NCI-H526 (cell line): ENCODE measurements at places on chromosomes 1 and 21.

DNA sequence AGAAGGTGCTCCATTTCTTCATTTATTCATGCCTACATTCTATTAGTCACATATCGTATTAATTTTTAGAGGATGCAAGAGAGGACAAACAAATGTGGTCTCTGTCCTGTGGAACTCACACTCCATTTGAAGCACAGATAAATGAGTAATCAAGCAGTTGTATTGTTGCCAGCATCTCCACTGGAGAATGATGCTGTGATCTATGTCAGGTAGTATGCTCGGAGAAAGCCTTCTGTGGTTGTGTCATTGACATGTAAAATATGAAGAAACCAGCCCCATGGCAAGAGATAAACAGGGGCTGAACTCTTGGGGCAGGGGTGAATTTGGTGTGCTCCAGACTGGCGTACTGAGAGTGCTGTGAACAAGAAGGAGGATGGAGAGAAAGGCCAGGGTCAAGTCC, 101.2 kb downstream of the FASLG start:
- DNase-seq, result no peak

GRCh38 chr1:94079080-94079940, 41.6 kb downstream of the ABCA4 start:
- DNase-seq, result no peak

DNA sequence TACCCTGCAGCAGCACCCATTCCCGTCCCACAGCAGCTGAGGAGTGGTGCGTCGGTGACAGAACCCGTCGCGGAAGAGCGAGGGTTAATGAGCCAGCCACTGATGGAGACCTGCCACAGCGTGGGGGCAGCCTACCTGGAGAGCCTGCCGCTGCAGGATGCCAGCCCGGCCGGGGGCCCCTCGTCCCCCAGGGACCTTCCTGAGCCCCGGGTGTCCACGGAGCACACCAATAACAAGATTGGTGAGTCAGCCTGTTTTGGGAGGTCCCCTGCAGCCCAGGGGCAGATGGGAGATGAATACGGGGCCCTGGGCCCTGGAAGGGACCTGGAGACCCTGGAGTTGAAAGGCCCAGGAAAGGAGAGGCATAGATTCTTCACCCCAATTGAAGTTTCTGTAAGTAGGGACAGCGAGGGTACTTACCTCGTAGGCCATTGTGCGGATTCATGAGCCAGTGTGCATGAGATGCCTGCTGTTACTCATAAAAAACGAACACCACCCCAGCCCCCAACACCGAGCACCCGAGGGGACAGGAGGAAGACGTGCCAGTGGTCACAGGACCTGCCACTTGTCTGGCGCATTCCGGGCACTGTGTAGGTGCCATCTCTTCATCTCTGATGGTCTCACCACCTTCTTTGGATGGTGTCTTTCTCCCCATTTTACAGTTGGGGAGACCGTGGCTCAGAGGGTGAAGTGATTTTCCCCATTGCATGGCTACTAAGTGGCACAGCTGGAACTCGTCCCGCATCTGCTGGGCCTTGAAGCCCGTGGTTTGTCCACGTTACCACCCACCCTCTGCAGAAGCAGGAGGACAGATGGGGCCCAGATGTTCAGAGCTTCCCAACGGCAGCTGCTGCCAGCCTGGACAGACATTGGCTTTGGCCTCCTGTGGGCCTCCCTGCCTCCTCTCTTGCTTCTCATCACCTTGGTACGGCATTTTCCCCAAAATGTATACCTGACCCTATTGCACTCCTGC, 28.3 kb upstream of the TNFRSF1B start:
- no peak for DNase-seq

- no peak for DNase-seq
Observed at GRCh38 chr1:168190403-168190802, 11.6 kb downstream of the TIPRL start.

- no peak for DNase-seq
Observed at GRCh38 chr1:110508028-110508940, 10.7 kb downstream of the KCNA10 start.

DNA sequence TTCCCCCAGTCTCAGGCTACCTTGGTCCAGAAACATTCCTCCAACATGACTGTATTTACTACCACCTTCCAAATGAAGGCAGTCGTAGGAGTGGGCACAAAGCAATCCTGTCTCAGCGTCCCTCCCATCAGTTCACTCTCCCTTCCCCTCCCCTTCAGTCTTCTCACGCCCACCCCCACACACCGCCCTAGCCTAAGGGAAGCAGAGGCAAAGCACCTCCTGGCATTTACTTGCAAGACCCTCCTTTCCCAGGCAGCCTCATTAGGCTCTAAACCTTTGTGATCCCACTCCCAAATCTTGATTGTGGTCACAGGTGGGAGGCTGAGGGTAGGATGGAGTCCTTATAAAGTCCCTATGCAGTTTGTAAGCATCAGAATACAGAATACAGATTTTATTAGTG, 23.9 kb upstream of the LPAR3 start:
- no peak for DNase-seq

DNA sequence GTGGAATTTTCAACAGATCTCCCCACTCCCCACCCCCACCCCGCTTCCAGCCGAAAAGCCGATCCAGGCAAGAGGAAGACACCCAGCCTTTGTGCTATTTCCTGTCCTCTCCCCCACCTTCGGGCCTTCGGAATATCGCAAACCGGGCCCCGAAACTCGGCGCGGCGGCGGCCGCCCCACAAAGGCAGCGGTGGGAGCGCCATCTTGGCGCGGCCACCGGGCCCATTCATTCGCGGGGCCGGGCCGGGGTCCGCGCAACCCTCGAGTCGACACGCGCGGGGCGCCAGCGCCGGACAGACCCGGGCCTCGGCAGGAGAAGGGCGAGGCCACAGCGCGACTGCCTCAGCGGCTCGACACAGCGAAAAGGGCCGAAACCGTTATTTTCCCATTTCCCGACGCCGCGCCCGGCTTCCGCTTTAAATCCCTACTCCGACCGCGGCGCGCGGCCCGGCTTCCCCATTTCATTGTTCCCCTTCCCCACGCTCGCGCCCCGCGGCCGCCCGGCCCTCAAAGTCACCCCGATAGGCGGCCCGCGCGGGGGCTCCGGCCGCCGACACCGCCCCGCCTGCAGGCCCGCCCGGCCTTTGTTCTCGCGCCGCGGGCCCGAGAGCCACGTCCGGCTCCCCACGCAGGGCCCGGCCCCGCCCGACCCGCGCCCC, 911 bp downstream of the GNB1 start:
- DNase-seq, result peak; percentile 67

GRCh38 chr1:167879508-167879907, 34.4 kb downstream of the ADCY10 start:
- DNase-seq, result no peak

DNA sequence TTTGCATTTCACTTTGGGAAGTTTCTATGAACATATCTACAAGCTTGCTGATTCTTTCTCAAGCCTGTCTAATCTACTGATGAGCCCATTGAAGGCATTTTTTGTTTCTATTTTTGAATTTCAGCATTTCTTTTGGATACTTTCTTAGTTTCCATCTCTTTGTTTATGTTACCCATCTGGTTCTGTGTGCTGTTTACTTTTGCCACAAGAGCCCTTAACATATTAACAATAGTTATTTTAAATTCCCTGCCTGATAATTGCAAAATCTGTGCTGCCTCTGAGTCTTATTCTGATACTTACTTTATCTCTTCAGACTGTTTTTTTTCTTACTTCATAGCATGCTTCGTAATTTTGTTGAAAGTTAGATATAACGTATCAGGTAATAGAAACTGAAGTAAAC, 75.8 kb upstream of the ZRANB2 start:
- no peak for DNase-seq

DNA sequence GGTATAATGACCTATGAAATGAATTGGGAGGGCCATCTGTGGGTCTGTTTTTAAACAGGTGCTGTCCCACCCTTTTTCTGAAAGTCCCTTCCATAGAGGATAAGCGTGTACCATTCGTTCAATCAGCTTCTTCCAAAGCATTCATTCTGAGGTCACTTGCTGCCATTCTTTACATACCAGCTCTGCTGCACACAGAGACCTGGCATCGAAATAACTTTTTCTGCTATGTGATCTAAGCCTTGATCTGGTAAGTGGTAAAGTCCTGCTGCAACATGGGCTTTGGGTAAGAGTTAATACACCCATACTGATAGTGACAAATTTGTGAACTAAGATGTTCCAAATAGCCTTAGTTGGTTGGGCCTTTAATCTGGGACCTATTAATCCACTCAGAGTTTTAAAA, 38.9 kb downstream of the DR1 start:
- no peak for DNase-seq

- DNase-seq, result no peak
Observed at GRCh38 chr1:88311265-88311664, 372.8 kb upstream of the PKN2 start.

DNA sequence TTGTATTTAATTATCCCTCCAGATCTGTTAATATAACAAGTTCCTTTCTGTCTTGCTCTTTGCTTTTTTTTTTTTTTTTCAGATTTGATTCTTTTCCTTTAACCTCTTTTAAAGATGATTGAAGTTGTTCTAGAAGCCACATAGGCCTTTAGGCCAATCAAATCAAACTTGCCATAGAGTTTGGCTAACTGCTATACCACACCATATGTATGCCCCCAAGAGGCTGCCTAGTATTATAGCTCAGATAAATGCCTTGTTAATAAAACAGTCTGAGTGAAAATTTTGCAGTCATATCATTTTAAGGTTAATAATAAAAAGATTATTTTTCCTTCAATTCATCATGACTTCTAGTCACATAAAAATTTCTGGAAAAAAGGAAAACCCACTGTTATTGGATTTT, 696.0 kb upstream of the CHRM3 start:
- DNase-seq, result no peak

DNA sequence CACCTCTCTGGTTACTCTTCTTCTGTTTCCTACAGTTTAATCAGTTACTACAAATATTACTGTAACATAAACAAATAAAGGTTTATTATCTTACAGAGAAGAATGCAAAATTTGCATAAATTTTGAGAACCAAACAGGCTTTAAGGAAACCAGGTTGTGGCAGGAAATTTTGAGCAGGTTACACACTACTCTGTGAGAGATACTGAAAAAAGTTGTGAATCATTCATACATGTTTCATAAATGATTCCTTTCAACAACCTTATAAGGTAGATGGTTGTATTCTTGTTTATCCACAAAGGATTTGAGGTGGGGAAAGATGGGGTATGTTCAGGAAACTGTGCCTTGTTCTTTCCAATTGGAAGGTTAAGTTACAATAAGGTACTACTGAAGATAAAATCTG, 58.6 kb downstream of the MAST2 start:
- DNase-seq, result peak; percentile 84

GRCh38 chr1:199362996-199363395, 664.5 kb upstream of the NR5A2 start:
- no peak for DNase-seq

DNA sequence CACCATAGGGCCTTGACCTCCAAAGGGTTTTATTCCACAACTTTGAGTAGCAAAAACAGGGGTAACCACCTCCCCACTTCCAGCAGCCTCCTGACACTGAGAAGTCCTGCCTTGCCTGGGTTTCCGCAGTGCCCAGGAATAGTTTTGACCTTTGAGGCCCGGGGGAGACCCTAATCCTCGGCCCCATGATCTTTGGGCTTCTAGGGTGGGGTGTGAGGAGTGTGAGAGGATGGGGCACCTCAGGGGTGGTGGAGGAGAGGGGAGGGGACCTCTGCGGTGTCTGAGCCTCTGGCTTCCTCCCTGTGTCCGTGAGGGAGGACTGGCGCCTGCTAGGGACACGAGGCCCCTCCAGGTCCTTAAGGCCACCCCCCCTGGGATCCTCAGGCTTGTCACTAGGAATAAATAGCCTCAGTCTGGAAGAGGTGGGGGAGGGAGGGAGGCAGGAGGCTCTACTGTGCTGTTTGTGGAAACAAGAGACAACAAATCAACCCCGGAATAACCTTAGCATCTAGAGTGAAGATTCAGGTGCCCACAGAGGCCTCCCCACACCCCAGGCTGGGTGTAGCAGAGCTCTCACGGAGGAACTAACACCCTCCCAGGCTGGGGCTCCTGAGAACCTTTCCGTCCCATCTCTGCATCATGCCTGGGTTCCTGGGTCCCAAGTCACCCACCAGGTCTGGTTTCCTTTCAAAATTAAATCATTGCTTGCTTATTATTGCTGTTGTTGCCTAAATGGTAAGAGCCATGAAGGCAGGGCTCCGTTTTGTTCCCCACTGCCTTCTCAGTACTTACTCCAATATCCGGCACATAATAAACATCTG, 904 bp upstream of the FHL3 start:
- no peak for DNase-seq

GRCh38 chr1:210400043-210400840, 71.5 kb downstream of the HHAT start:
- DNase-seq, result peak; percentile 60

GRCh38 chr1:235951661-235952060, 85.0 kb upstream of the LYST start:
- DNase-seq, result no peak

DNA sequence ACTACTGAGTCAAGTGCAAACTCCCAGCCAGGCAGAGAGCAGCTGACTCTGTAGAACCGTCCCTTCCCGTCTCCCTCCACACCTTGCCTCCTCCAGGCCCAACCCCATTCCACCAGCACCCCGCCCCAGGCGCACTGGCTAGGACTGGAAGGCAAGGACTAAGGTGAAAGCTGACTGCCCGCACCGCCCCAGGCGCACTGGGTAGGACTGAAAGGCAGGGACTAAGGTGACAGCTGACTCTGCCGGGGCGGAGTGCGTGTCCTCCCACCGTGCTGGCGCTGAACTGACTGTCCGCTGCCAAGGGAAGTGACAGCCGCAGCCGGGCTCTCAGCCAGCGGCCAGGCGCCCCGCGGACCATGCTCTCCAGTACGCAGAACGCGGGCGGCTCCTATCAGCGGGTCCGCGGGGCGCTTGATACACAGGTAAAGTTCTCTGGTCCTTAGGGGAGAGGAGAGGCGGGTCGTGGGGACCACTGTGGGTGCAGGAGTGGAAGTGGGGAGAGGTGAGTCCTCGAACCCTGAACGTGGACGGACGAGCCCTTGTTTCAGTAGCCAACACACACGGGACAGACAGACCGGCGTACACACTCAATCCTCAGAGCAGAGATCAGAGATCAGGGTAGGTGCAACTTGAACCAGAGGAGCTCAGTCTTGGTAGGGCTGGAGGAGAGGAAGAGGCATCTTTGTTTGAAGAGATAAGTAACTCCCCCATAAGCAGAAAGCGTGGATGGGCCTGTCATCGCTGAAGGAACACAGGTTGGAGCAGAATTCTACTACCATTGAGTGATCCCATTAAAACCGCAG, 58.0 kb downstream of the RBM11 start:
- no peak for DNase-seq
